Pancreas (tissue), 10 donors: ENCODE measurements at places on chromosomes 4 and X. TPM values are rescaled to one million over a fixed set of nuclear protein-coding genes. Genes with fewer than 3 reads are reported as not detected.

GRCh38 chr4:16550531-16550930, 324.3 kb upstream of the TAPT1 start:
- no peaks in the 10 kb centered on the region for H3K36me3 ChIP-seq
- H3K27me3 ChIP-seq: no peaks in the 10 kb centered on the region
- H3K4me3 ChIP-seq: no peak overlapping the region

- no peak overlapping the region for H3K4me3 ChIP-seq
- H3K36me3 ChIP-seq: no peaks in the 10 kb centered on the region
- H3K27me3 ChIP-seq: no peaks in the 10 kb centered on the region
- no peak overlapping the region for H3K27ac ChIP-seq
These were observed 609.5 kb upstream of the FAM241A start for GRCh38 chr4:111535792-111536191.

GRCh38 chrX:136879001-136879687, 1.4 kb downstream of the RBMX start:
- H3K4me3 ChIP-seq: peak overlapping the region; percentile 55
- no peak overlapping the region for H3K27ac ChIP-seq
- DNase-seq: no peak
- H3K36me3 ChIP-seq: peaks cover 22% of the 10 kb centered on the region
- no peaks in the 10 kb centered on the region for H3K4me1 ChIP-seq

DNA sequence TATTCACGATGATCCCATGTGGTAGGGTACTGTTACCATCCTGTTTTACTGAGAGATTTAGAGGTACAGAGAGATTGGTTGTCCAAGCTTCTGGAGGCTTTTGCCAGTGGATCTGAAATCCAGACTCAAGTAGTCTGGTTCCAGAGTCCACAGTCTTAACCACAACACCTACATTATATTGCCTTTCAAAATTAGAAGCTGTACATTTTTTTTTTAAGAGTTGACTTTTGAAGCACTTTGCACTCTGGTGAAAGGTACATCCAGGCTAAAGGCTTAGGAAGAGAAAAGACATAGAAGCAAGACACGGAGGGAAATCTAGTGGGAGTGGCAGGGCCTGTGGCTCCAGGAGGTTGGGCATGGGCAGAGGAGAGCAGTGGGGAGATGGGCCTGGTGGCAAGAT, 122.1 kb downstream of the AFF1 start:
- H3K4me3 ChIP-seq: no peak overlapping the region
- no peaks in the 10 kb centered on the region for H3K36me3 ChIP-seq

DNA sequence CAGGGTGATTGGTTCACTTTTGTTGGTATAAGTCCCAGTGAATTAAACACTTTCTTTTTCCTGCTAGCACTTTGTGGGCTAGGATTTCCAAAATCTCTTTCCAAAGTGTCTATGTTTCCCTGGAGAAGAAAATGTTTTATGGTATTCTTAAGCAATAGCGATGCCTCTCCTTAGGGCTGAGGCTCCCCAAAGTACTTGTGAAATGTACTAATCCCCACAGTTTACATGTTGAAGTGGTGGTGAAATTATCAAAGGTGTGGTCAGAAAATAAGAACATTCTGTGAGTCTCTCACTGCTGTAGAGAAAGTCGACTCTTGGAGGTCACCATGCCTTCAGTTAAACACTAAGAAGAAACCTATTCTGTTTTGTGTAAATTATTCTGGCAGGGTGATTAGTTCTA, 51.5 kb upstream of the AMELX start:
- no peak for DNase-seq
- no peaks in the 10 kb centered on the region for H3K36me3 ChIP-seq
- H3K4me3 ChIP-seq: no peak overlapping the region
- no peaks in the 10 kb centered on the region for H3K4me1 ChIP-seq
- H3K27me3 ChIP-seq: peaks cover 11% of the 10 kb centered on the region

The RNF150 gene
- total RNA-seq: 1.6 TPM

DNA sequence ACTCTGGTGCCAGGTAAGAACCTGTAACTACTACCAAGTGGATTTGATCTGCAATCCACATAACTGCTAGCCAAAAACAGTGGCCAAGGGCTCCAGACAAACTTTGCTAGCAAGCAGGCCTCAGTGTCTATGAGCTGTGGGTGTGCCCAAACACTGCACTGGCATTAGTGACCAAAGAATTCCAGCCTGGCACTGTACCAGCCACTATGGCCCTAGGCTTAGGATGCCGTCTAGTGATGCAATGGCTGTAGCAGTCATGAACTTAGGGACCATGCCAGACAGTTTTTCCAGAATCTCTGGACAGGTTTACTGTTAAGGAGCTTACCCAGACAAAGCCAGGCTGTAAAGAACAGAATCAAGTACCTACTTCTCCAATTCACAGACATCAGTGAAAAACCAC, 33.7 kb upstream of the PRR27 start:
- DNase-seq: no peak
- H3K36me3 ChIP-seq: no peaks in the 10 kb centered on the region
- H3K27ac ChIP-seq: no peak overlapping the region
- H3K4me3 ChIP-seq: no peak overlapping the region

GRCh38 chr4:7429601-7430078, 5.1 kb downstream of the PSAPL1 start:
- H3K4me3 ChIP-seq: no peak overlapping the region
- no peaks in the 10 kb centered on the region for H3K4me1 ChIP-seq
- H3K27me3 ChIP-seq: no peaks in the 10 kb centered on the region
- H3K27ac ChIP-seq: no peak overlapping the region
- no peaks in the 10 kb centered on the region for H3K36me3 ChIP-seq

DNA sequence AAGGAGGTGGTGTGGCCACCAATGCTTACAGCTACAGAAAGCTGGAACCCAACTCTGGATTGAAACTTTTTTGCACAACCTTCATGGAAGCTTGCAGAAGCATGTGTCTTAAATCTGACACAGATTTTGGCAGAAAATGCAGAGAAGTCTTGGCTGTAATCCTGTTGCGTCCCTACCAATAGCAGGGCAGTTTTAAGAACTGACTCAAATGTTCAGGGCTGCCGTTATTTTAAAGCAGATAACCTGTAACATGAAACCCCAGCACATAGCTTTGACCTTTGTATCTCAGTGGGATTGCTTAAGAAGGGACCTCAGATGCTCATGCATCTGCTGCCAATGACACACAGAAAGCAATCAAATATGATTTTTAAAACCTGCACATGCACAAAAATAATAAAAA, at the start of gene VEGFD:
TSS of gene VEGFD (minus strand) at position 110 of the 400 bp plus-strand sequence. CDS start 467 bp downstream, outside the sequence.
- H3K27me3 ChIP-seq: no peaks in the 10 kb centered on the region
- H3K4me1 ChIP-seq: no peaks in the 10 kb centered on the region
- no peak within 1 kb of the TSS for H3K4me3 ChIP-seq
- no peaks in the 10 kb centered on the region for H3K36me3 ChIP-seq
- no peak for DNase-seq
- H3K27ac ChIP-seq: no peak within 1 kb of the TSS

DNA sequence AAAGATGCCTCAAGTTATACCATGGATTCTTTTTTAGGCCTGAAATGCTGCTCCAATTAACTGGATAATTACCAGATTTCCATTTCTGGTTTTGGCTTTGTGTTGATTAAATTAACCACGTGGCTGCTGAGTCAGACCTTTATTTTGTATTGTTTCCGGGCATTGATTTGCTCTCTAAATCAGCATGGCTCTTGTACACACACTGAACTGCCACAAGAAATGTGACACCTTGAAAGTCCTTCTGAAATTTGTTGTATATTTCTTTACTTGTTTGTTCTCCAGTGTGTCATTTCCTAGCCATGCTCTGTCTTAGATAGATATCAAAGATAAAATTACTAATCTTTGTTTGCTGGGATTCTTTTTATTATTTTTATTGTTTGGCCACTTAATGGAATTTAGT, 11.7 kb downstream of the MTTP start:
- no peak overlapping the region for H3K4me3 ChIP-seq
- peaks cover 6% of the 10 kb centered on the region for H3K4me1 ChIP-seq
- H3K36me3 ChIP-seq: no peaks in the 10 kb centered on the region
- no peak for DNase-seq
- no peaks in the 10 kb centered on the region for H3K27me3 ChIP-seq

- no peak for DNase-seq
- H3K27me3 ChIP-seq: no peaks in the 10 kb centered on the region
- H3K36me3 ChIP-seq: no peaks in the 10 kb centered on the region
- H3K27ac ChIP-seq: no peak overlapping the region
- H3K4me3 ChIP-seq: no peak overlapping the region
These were observed 63.3 kb downstream of the TBC1D14 start for GRCh38 chr4:6972911-6973310.

GRCh38 chrX:122500556-122500955, 683.5 kb upstream of the GRIA3 start:
- no peaks in the 10 kb centered on the region for H3K4me1 ChIP-seq
- no peak overlapping the region for H3K4me3 ChIP-seq
- H3K27me3 ChIP-seq: no peaks in the 10 kb centered on the region
- DNase-seq: no peak

DNA sequence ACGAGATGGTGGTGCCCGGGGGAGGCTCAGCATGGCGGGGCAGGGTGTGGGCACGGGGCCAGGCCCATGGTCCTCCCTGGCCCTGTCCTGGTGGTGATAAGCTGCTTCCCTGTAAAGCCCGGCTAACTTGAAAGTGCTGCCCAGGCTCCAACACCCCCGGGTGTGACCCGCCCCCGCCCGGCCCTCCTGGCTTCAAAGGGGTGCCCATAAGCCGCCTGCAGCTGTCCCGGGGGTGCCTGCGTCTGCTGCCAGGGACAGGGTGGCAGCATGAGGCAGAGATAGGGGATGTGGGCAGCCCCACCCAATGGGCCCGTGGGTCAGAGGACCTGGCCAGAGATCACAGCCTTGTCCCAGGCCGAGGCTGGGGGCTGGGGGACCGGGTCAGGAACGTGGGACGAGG, 18.1 kb downstream of the FGFRL1 start:
- H3K27me3 ChIP-seq: no peaks in the 10 kb centered on the region
- DNase-seq: no peak
- no peaks in the 10 kb centered on the region for H3K36me3 ChIP-seq
- no peak overlapping the region for H3K4me3 ChIP-seq
- no peak overlapping the region for H3K27ac ChIP-seq

GRCh38 chr4:177632481-177632880, 190.2 kb upstream of the AGA start:
- H3K27me3 ChIP-seq: no peaks in the 10 kb centered on the region
- no peak overlapping the region for H3K27ac ChIP-seq
- no peaks in the 10 kb centered on the region for H3K36me3 ChIP-seq
- no peak for DNase-seq
- no peaks in the 10 kb centered on the region for H3K4me1 ChIP-seq

The OPN1LW gene
- total RNA-seq: not detected

GRCh38 chr4:7224878-7225533, 32.7 kb downstream of the SORCS2 start:
- H3K27ac ChIP-seq: no peak overlapping the region
- no peak for DNase-seq
- H3K4me3 ChIP-seq: no peak overlapping the region
- no peaks in the 10 kb centered on the region for H3K4me1 ChIP-seq

The TMSB15C gene
- not detected for total RNA-seq
